ENCODE measurements at places on chromosomes 3 and 15. TPM values are rescaled to one million over a fixed set of nuclear protein-coding genes. Genes with fewer than 3 reads are reported as not detected.

NRG4 gene
- not detected for total RNA-seq

MYEF2 gene
- total RNA-seq = 78.2 TPM

PRR20G gene
- total RNA-seq = not detected

- H3K27me3 ChIP-seq = no peaks in the 10 kb centered on the region
- peak; percentile 5 for DNase-seq
- H3K4me1 ChIP-seq = no peaks in the 10 kb centered on the region
- no peaks in the 10 kb centered on the region for H3K36me3 ChIP-seq
- no peak overlapping the region for H3K27ac ChIP-seq
- no peak overlapping the region for H3K4me3 ChIP-seq
These were observed 376.5 kb upstream of the KCNMB2 start for GRCh38 chr3:178159691-178160220.

- H3K27me3 ChIP-seq = no peaks in the 10 kb centered on the region
- no peak for DNase-seq
- H3K27ac ChIP-seq = no peak overlapping the region
- H3K4me1 ChIP-seq = peaks cover 11% of the 10 kb centered on the region
- H3K4me3 ChIP-seq = no peak overlapping the region
These were observed 73.8 kb downstream of the TLE3 start for GRCh38 chr15:70023769-70024491.

GRCh38 chr3:182967218-182968204, 12.8 kb downstream of the DCUN1D1 start:
- peaks cover 2% of the 10 kb centered on the region for H3K4me1 ChIP-seq
- H3K4me3 ChIP-seq = no peak overlapping the region
- no peak overlapping the region for H3K27ac ChIP-seq
- H3K36me3 ChIP-seq = peaks cover 10% of the 10 kb centered on the region
- no peak for DNase-seq
- no peaks in the 10 kb centered on the region for H3K27me3 ChIP-seq

GRK7 gene
- total RNA-seq = not detected

DNA sequence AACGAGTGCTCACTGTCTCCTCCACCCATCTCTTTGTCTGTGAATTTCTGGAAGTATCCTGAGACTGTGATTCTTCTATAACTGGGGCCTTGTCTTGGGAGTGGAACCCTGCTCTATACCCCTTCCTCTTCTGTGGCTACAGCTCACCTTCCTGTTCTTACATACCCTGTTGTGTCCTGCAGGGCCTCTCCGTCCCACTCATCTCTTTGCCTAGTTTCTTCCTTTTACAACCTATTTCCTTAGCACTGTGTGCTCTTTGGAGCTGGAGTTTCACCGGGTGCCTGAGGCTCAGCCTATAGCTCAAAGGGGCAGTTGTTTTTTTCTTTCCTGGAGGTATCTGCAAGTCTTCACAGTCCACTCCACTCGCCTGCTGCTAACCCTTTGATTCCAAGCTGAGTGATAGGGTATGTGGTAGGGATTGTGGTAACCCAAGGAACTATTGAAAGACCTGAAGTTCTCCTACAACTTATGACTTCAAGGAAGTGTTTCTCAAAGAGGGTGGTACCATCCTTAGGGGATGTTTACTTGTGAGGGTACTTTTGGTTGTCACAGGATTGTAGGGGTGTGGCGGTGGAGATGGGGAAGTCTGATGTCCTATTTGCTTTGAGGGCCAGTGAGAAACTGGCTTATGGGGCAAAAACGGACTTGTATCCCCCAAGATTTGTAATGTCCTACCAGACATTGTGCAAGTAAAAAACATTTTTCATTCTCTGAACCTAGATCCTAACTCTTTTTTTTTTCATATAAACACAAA, 66.6 kb upstream of the ARL8B start:
- H3K27ac ChIP-seq = no peak overlapping the region
- H3K36me3 ChIP-seq = no peaks in the 10 kb centered on the region
- DNase-seq = no peak
- no peaks in the 10 kb centered on the region for H3K4me1 ChIP-seq
- H3K4me3 ChIP-seq = no peak overlapping the region

GOLGA8J gene
- not detected for total RNA-seq

DNA sequence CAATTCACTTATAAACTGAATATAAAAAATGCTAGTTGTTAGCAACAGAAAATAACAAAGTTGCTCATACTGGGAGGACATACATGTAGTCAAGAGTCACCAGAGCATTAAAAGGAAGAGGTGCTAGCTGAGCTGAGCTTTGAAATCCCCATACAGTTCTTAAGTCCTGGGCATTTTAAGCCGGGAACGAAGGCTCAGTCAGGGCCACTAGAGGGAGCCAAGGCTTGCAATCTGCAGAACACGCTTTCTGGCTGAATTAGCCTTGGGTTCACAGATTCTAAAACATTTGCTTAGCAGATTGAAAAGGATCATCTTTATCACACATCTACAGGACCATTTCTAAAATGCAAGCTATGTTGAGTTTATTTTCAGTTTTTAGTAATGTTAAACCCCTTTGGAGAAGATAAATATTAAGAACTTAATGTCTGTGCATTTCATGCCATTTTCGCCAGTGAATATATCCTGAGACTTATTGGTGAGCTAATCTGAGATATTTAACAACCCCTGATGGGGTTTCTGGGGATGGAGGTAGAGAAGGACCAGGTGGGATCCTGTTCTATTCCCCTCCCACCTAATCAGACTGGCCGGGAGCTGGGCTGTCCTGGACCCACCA, 26.3 kb upstream of the MNS1 start:
- no peak overlapping the region for H3K4me3 ChIP-seq
- H3K27ac ChIP-seq = no peak overlapping the region
- no peaks in the 10 kb centered on the region for H3K4me1 ChIP-seq
- no peaks in the 10 kb centered on the region for H3K27me3 ChIP-seq
- peak; percentile 68 for DNase-seq

GRCh38 chr3:64911138-64911537, 223.3 kb upstream of the ADAMTS9 start:
- H3K36me3 ChIP-seq = no peaks in the 10 kb centered on the region
- H3K4me1 ChIP-seq = no peaks in the 10 kb centered on the region
- no peak overlapping the region for H3K27ac ChIP-seq
- no peak for DNase-seq

DNA sequence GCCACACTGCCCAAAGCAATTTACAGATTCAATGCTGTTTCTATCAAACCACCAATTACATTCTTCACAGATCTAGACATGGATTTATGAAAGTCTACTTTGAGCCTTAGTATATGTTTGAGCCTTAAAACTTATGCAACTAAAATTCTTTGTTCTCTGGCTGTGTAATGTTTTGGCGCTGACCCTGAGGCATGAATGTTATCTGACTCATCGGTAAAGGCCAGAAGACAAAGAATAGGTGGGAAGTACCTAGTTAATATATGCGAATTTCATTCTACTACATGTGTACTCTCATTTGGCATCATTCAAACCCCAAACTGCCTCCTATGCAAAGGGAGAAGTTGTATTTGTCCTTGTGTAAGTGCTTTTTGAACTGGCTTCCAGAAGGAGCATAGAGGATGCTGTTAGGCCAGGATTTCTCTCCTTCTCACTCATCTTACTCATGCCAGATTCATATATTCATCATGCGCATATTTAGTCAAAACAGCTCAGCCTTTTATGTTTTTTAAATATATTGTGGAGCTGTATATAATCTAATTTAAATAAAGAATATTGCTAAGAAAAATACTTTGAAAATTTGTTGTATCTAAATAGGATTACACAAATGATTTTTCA, 204.2 kb downstream of the NFKBIZ start:
- H3K4me3 ChIP-seq = no peak overlapping the region
- H3K27ac ChIP-seq = no peak overlapping the region
- no peaks in the 10 kb centered on the region for H3K4me1 ChIP-seq
- H3K27me3 ChIP-seq = no peaks in the 10 kb centered on the region
- DNase-seq = no peak

GRCh38 chr3:52546111-52546901, 9.9 kb downstream of the UQCC5 start:
- H3K36me3 ChIP-seq = peaks cover 6% of the 10 kb centered on the region
- DNase-seq = no peak
- no peaks in the 10 kb centered on the region for H3K4me1 ChIP-seq

DNA sequence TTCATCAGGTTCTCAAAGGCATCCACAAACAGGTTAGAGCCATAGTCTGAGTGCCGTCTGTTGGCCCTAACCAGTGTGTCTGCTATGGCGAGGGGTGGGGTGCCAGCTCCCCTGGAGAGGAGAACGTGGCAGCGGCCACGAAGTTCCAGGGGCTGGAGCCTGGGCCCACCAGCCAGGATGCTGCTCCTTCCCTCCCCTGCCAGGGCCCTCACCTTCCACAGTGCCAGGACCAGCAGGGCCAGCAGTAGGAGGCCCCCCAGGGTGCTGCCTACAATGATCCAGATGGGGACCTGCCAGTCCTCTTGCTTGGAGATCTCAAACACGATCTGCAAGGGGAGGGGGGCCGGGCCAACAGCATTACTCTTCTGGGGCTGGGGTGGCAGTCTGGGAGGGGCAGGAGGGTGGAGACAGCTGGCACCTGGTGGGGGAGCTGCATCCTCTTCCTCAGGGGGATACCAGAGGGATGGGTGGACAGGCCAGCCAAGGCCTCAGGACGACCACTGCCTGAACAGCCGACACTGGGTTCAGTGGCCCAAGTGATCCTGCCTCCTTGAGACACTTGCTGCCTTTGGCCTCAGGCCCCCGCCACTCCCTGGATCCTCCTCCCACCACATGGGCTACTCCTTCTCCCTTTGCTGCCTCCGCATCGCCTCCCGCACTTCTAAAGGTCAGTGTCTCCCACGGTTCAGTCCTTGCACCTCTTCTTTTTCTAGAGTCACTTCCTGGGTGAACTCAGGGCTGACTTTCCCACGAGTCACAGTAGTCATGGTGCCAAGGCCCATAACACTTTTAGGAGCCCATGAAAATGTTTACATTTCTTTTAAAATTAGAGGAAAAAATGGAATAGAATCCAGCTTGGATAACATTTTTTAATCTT, 26.3 kb downstream of the FEM1B start:
- no peak overlapping the region for H3K4me3 ChIP-seq
- DNase-seq = peak; percentile 45
- H3K36me3 ChIP-seq = no peaks in the 10 kb centered on the region
- no peaks in the 10 kb centered on the region for H3K27me3 ChIP-seq

- H3K27ac ChIP-seq = no peak overlapping the region
- no peak for DNase-seq
- no peaks in the 10 kb centered on the region for H3K36me3 ChIP-seq
These were observed 114.3 kb upstream of the CACNA2D3 start for GRCh38 chr3:54008099-54008498.

DNA sequence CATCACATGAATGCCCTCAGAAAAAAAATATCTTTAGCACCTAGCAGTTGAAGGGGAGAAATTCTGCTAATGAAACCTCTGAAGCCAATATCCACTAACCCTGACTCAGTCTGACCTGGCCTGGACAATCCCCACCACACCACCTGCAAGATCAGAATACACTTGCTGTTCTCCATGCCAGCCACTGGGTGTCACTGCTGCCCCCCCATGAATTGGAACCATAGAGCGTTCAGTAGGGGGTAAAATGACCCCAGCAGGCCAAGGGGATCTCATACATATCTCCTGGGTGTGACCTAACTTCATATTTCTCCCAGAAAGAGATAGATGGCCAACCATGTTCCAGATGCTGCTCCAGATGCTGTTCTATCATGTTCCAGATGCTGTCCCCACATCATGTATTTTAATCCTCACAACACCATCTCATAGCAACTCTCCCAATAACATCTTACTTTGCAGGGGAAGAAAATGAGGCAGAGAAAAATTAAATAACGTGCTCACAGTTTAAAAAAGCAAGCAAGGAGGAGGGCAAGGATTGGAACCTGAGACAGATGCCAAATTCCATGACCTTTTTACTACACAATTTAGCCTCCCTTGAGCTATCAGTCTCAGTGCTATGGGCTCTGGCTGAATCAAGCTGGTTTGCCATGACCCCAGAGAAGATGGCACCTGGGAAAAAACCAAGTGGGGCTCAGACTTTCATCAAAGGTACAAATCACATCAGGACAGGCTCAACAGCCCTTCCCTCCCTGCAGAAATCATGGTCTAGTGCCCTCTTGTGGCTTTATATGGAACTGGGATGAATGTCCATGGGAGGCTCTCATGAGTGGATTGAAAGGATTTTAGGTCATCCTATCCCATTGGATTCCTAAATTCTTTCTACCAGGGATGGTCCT, 12.4 kb downstream of the NTRK3 start:
- H3K4me1 ChIP-seq = peaks cover 4% of the 10 kb centered on the region
- H3K4me3 ChIP-seq = no peak overlapping the region
- peaks cover 4% of the 10 kb centered on the region for H3K27me3 ChIP-seq
- no peaks in the 10 kb centered on the region for H3K36me3 ChIP-seq
- DNase-seq = no peak

RPL22L1 gene
- total RNA-seq = 271 TPM

DNA sequence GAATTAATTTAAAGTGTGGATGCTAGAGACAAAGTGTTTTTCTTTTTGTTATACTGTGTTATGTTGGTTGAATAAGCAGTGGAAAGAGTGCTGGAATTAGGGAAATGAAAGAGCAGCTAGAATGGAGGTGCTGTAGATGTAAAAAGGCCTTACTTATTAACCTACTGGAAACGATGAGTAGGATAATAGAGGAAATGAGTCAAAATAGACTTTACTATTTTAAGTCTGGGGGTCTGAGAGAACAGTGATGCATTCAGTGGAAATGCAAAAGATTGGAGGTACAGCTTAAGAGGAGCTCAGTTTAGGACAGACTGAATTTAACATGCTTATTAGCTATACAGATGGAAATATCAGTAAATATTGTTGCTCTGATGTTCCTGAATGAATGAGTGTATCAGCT, 674.0 kb downstream of the OTOL1 start:
- H3K27ac ChIP-seq = no peak overlapping the region
- H3K4me3 ChIP-seq = no peak overlapping the region
- no peak for DNase-seq
- no peaks in the 10 kb centered on the region for H3K36me3 ChIP-seq
- no peaks in the 10 kb centered on the region for H3K27me3 ChIP-seq
- H3K4me1 ChIP-seq = no peaks in the 10 kb centered on the region

FBXL2 gene
- total RNA-seq = 3.1 TPM

DNA sequence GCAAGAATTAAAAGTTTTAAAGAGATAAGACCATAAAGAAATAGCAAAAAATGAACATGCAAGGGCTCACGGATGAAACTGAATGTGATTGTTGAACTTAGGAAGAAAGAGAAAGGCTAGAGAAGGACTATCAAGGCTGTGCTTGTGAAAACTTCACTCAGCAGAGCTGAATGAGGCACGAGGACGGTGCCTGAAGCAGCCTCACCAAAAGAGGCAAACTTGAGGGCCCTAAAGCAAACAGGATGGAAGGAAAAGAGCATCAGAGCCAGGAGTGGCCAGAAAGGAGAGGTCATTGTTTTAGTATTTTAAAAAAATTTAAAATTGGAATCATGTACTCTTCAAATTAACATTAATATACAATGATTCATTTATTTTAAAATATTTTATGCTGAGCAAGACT, 191.2 kb upstream of the SOX14 start:
- no peak overlapping the region for H3K27ac ChIP-seq
- no peaks in the 10 kb centered on the region for H3K27me3 ChIP-seq
- H3K4me1 ChIP-seq = no peaks in the 10 kb centered on the region
- H3K4me3 ChIP-seq = no peak overlapping the region
- DNase-seq = no peak
- no peaks in the 10 kb centered on the region for H3K36me3 ChIP-seq
